ENCODE measurements at places on chromosomes 12 and 14. TPM values are rescaled to one million over a fixed set of nuclear protein-coding genes. Genes with fewer than 3 reads are reported as not detected.

DNA sequence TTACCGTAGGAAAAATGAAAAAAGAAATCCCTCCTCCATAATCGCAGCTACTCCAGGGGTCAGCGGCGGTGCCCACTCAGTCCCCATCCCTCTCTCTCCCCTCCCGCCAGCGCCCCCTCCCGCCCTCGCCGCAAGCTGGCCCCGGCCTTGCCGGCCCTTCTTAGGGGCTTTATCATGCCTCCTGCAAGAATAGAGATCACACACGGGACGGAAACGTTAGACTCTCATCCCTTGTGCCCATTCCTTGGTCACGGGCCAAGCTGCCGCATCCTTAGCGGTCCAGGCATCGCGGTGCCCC lies 692 bp upstream of the COX14 start:
- H3K4me3 ChIP-seq, result peak overlapping the region; percentile 100
- no peaks in the 10 kb centered on the region for H3K27me3 ChIP-seq

GRCh38 chr14:92413379-92413778 lies 90.4 kb downstream of the SLC24A4 start:
- no peaks in the 10 kb centered on the region for H3K4me1 ChIP-seq
- H3K36me3 ChIP-seq, result no peaks in the 10 kb centered on the region
- DNase-seq, result no peak
- H3K27me3 ChIP-seq, result no peaks in the 10 kb centered on the region
- no peak overlapping the region for H3K27ac ChIP-seq

GRCh38 chr12:76860256-76860655 lies 18.6 kb downstream of the CSRP2 start:
- DNase-seq, result no peak
- no peaks in the 10 kb centered on the region for H3K4me1 ChIP-seq
- H3K4me3 ChIP-seq, result no peak overlapping the region

- H3K4me1 ChIP-seq, result peaks cover 2% of the 10 kb centered on the region
- DNase-seq, result no peak
- no peak overlapping the region for H3K27ac ChIP-seq
- H3K27me3 ChIP-seq, result peaks cover 31% of the 10 kb centered on the region
Measured at GRCh38 chr12:65603438-65604351, 220.6 kb upstream of the HMGA2 start.

The CD163L1 gene
- total RNA-seq, result not detected

GRCh38 chr14:95260537-95261361 lies 59.0 kb downstream of the CLMN start:
- peaks cover 22% of the 10 kb centered on the region for H3K4me1 ChIP-seq
- DNase-seq, result peak; percentile 57
- peak overlapping the region; percentile 15 for H3K27ac ChIP-seq
- H3K4me3 ChIP-seq, result no peak overlapping the region
- peaks cover 3% of the 10 kb centered on the region for H3K27me3 ChIP-seq

GRCh38 chr12:48826209-48826855 lies 8.0 kb downstream of the CACNB3 start:
- no peaks in the 10 kb centered on the region for H3K4me1 ChIP-seq
- no peak for DNase-seq
- H3K27me3 ChIP-seq, result no peaks in the 10 kb centered on the region
- peaks cover 23% of the 10 kb centered on the region for H3K36me3 ChIP-seq
- H3K4me3 ChIP-seq, result no peak overlapping the region

DNA sequence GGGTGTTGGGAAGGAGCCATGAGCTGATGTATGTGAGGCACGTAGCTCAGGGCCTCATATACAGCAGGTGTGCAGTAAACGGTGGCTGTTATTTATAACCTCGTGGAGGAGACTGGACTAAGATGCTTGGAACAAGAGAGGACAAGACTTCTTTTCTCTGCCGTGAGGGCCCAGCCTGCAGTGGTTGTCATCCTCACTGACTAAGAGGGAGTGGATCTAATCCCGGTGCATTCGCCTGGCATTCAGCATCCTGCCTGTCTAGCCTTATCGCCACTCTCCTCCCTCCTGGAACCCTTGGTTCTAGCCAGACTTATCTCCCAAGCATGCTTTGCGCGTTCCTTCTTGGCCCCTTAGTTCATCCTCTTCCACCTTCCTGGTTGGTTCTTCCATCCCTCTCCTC lies 3.9 kb downstream of the TSPAN9 start:
- H3K27ac ChIP-seq, result no peak overlapping the region
- no peaks in the 10 kb centered on the region for H3K27me3 ChIP-seq
- H3K36me3 ChIP-seq, result no peaks in the 10 kb centered on the region
- no peak overlapping the region for H3K4me3 ChIP-seq

GRCh38 chr14:55448141-55448614 lies 7.8 kb upstream of the TBPL2 start:
- no peak overlapping the region for H3K27ac ChIP-seq
- peaks cover 25% of the 10 kb centered on the region for H3K4me1 ChIP-seq
- no peak overlapping the region for H3K4me3 ChIP-seq
- H3K36me3 ChIP-seq, result no peaks in the 10 kb centered on the region
- peak; percentile 62 for DNase-seq

GRCh38 chr12:18158774-18159557 lies 69.0 kb upstream of the RERGL start:
- H3K27me3 ChIP-seq, result no peaks in the 10 kb centered on the region
- no peaks in the 10 kb centered on the region for H3K4me1 ChIP-seq
- H3K36me3 ChIP-seq, result no peaks in the 10 kb centered on the region
- no peak overlapping the region for H3K27ac ChIP-seq
- H3K4me3 ChIP-seq, result no peak overlapping the region

DNA sequence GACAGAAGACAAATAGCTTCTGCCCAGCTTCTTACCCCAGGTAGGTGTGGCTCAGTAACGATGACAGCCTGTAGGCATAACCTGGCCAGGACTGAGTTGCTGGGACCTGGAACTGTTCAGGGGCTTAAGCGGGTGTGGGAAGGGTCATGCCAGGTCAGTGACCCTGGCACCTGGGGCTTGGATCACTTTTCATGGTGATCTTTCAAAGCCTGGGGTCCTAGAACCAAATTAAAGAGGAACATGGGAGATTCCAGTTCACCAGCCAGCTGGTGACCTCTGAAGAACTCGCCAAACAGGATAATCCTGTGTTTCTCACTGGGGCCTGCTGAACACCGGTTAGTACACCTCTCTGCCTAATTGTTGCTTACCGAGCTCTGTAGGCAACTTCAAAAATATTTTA lies 102.6 kb upstream of the LMNTD1 start:
- no peak for DNase-seq
- H3K27me3 ChIP-seq, result no peaks in the 10 kb centered on the region
- H3K36me3 ChIP-seq, result no peaks in the 10 kb centered on the region

GRCh38 chr14:50363714-50364111 lies 33.0 kb downstream of the CDKL1 start:
- H3K27me3 ChIP-seq, result no peaks in the 10 kb centered on the region
- H3K36me3 ChIP-seq, result peaks cover 4% of the 10 kb centered on the region
- peak overlapping the region; percentile 94 for H3K27ac ChIP-seq
- peaks cover 20% of the 10 kb centered on the region for H3K4me1 ChIP-seq
- H3K4me3 ChIP-seq, result peak overlapping the region; percentile 82

GRCh38 chr14:45253754-45254310 lies 830 bp upstream of the MIS18BP1 start:
- DNase-seq, result peak; percentile 20
- H3K27me3 ChIP-seq, result no peaks in the 10 kb centered on the region
- H3K27ac ChIP-seq, result peak overlapping the region; percentile 97

- H3K4me1 ChIP-seq, result peaks cover 15% of the 10 kb centered on the region
- no peak overlapping the region for H3K27ac ChIP-seq
- peaks cover 4% of the 10 kb centered on the region for H3K27me3 ChIP-seq
- DNase-seq, result no peak
Measured at GRCh38 chr12:131087991-131088700, 134.4 kb downstream of the ADGRD1 start.

The USP44 gene
- 5.3 TPM for total RNA-seq

DNA sequence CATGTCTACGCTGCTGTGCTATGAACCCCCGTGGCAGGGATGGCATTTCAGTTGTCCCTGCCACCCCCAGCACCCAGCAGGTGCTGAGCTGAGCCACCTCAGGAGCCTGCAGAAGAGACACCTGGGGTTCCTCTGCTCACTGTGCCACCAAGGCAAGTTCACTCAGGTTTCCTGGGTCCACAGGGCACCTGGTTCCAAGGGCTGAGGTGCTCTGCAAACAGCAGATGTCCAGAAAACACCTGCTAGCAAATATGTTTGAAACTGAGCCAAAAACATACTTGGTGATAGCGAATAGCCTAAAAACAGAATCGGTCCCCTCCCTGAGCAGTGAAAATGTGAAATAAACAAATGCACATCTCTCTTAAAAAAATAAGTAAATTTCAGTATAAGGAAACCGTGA lies 35.6 kb upstream of the GPR68 start:
- DNase-seq, result no peak
- no peak overlapping the region for H3K27ac ChIP-seq
- no peaks in the 10 kb centered on the region for H3K27me3 ChIP-seq
- peaks cover 2% of the 10 kb centered on the region for H3K4me1 ChIP-seq
- no peak overlapping the region for H3K4me3 ChIP-seq

GRCh38 chr14:59823179-59823578 lies 47.4 kb downstream of the RTN1 start:
- H3K27me3 ChIP-seq, result peaks cover 9% of the 10 kb centered on the region
- H3K27ac ChIP-seq, result no peak overlapping the region
- H3K4me3 ChIP-seq, result no peak overlapping the region
- H3K4me1 ChIP-seq, result no peaks in the 10 kb centered on the region

The DHH gene
- not detected for total RNA-seq

The COX14 gene
- total RNA-seq, result 44.2 TPM

DNA sequence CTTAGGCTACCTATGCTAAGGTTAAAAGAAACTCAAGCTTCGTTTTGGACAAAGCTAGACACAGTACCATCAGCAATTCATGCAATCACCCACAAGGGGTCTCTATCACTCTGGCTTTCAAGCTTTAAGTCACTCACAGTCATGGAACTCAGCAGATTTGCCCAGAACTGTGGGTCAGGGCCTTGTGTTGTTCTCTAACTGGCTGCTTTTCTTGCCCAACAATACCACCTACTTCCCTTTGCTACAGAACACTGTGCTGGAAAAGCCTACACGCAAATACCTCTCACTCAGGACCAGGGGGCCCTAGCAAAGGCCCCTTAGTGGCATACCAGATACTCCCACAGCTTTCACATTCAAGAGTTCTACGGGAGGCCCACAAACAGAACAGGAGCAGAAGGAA lies 9.1 kb downstream of the NEMP1 start:
- no peaks in the 10 kb centered on the region for H3K27me3 ChIP-seq
- H3K4me1 ChIP-seq, result peaks cover 74% of the 10 kb centered on the region
- peaks cover 76% of the 10 kb centered on the region for H3K36me3 ChIP-seq
- peak overlapping the region; percentile 39 for H3K4me3 ChIP-seq
- H3K27ac ChIP-seq, result peak overlapping the region; percentile 89
- DNase-seq, result peak; percentile 74

- H3K36me3 ChIP-seq, result no peaks in the 10 kb centered on the region
- no peak overlapping the region for H3K27ac ChIP-seq
- DNase-seq, result no peak
- H3K27me3 ChIP-seq, result no peaks in the 10 kb centered on the region
Measured at GRCh38 chr12:79174626-79175025, 310.1 kb downstream of the SYT1 start.

DNA sequence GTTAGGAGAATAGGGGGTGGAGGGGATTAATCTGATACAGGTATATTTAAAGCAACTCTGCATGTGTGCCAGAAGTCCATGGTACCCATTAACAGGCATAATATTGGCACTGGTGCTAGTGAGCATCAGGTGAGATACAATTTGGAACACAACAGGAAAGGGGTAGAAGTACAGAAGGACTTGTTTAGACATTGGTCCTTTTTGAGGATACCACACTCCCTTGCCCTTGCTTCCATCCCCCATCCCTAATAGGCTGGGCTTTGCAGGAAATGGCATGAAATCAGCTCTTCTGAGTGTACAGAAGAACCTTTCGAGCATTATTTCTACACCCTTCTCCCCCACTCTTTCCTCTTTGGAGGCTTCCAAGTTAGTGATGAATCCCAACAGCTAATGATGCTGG lies 16.4 kb downstream of the PCBP2 start:
- no peaks in the 10 kb centered on the region for H3K27me3 ChIP-seq
- no peak for DNase-seq
- peaks cover 34% of the 10 kb centered on the region for H3K4me1 ChIP-seq
- H3K27ac ChIP-seq, result no peak overlapping the region

DNA sequence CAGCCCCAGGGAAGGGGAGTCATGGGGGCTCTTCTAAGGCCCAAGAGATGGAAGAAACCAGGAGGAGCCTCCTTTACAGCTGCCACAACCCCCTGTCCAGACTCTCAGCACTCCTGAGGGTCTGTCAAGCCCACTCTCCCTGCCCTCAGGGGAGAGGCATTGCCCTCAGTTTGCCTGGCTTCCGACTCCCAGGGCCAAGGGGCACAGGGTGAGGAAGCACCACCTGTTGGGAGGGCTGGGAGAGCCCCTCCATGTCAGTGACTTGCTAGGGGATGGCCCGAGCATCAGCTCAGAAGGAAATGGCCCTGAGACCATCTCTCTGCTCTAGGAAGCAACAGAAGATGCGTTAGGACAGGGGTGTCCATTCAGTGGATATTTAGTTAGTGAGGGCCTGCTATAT lies 36.1 kb downstream of the LTBP2 start:
- peaks cover 49% of the 10 kb centered on the region for H3K4me1 ChIP-seq
- peaks cover 4% of the 10 kb centered on the region for H3K27me3 ChIP-seq
- H3K4me3 ChIP-seq, result no peak overlapping the region

The TMEM132D gene
- total RNA-seq, result not detected

DNA sequence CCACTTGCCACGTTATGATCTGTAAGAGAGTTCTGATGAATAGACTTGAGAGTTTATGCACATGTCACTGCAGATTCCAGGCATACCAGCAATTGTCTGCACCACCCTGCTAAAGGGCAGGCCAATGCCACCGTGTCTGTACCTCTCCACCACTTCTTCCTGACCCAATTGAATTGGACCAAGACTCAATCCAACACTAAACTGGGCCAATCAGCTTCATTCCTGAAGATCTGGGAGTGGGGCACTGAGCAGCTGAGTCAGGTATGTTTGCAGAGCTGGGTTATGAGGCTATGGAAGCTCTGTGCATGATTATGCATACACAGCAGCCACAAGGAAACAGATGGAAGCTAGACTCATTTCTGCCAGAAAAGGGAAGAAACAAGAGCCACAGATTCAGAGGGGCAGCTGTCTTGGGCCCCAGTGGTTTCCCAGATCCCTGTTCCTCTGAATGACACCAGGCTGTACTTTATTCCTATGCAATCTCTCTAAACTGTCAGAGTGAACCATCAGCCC lies 28.0 kb downstream of the DAO start:
- no peak for DNase-seq
- no peak overlapping the region for H3K4me3 ChIP-seq
- H3K4me1 ChIP-seq, result no peaks in the 10 kb centered on the region
- H3K27ac ChIP-seq, result no peak overlapping the region

- no peak overlapping the region for H3K4me3 ChIP-seq
- H3K27ac ChIP-seq, result no peak overlapping the region
- no peaks in the 10 kb centered on the region for H3K4me1 ChIP-seq
- no peak for DNase-seq
- H3K27me3 ChIP-seq, result no peaks in the 10 kb centered on the region
- no peaks in the 10 kb centered on the region for H3K36me3 ChIP-seq
Measured at GRCh38 chr12:42981379-42981778, 391.8 kb upstream of the PRICKLE1 start.

DNA sequence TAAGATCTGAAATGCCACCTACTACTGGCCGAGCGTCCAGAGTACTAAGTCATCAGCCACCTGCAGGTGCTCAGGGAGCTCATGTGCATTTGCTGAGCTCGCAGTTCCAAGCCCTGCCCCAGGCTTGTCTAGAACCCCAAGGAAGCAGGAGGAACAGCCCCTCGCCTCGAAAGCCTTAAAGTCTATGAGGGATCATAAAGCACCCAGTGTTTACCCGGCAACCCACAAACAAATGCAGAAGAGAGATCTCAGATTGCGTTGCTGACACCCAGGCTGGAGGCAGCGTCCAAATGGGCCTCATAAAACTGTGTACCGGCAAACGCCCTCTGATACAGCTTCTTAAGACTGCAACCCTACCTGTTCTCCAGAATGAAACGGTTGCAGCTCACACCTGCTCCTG lies 6.8 kb downstream of the KDM2B start:
- H3K27me3 ChIP-seq, result no peaks in the 10 kb centered on the region
- H3K36me3 ChIP-seq, result peaks cover 18% of the 10 kb centered on the region
- H3K27ac ChIP-seq, result peak overlapping the region; percentile 51
- H3K4me1 ChIP-seq, result peaks cover 7% of the 10 kb centered on the region

All from activated CD4-positive, alpha-beta T cell treated with anti-CD3 and anti-CD28 coated beads for 36 hours (primary cell).